ENCODE measurements at places on chromosomes 4 and X.

- DNase-seq: no peak
These were observed 337 bp downstream of the STIM2 start for GRCh38 chr4:26860922-26861433.

DNA sequence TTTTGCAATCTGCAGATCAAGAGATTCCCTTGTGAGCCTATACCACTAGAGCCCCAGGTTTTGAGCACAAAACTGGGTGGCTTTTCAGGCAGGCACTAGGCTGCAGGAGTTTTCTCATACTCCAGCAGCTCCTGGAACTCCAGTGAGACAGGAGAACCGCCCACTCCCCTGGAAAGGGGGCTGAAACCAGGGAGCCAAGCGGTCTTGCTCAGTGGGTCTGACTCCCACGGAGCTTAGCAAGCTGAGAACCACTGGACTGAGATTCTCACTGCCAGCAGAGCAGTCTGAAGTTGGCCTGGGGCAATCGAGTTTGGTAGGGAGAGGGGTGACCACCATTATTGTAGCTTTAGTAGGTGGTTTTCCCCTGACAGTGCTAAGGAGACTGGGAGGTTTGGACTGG is 313.8 kb upstream of the TEX13C start:
- no peak for DNase-seq

GRCh38 chr4:101141230-101141629 is 206.1 kb downstream of the PPP3CA start:
- no peak for DNase-seq

- no peak for DNase-seq
These were observed 53.4 kb downstream of the ABCG2 start for GRCh38 chr4:88104902-88105610.

GRCh38 chr4:123262080-123262479 is 134.5 kb upstream of the SPRY1 start:
- no peak for DNase-seq

DNA sequence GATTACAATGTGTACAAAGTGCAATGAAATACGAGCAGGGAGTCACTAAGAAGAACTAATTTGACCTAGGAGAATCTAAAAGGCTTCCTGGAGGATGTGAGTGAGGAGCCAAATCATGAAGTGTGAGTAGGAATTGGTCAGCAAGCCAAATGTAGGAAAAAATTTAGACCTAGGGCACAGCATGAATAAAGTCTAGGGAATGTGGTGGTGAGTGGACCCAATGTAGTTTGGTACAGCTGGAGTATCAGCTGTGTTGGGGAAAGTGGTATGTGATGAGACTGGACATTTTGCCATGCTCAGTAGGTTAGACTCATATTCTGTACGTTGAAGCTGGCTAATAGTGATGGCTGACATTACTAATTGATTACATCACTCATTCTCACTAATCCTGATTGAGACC is 191.0 kb downstream of the AFF2 start:
- no peak for DNase-seq

DNA sequence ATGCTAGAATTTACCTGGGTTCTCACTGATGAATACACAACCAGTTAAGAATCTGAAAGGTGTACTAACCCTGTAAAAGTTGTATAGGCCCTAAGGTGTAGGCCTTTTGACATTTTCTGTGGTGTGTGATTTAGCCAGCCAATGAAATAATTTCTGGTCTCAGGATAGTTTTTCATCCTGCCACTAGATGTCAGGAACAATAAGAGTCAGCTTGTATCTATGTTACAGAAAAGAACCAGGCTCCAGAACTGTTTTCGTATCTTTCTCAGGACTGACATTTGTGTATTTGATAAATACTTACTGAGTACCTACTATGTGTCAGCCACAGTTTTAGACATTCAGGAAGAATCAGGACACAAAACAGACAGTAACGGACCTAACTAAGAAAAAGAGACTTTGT is 673.6 kb upstream of the TENM3 start:
- DNase-seq: no peak

GRCh38 chr4:149238097-149238496 is 577.5 kb downstream of the IQCM start:
- DNase-seq: no peak

DNA sequence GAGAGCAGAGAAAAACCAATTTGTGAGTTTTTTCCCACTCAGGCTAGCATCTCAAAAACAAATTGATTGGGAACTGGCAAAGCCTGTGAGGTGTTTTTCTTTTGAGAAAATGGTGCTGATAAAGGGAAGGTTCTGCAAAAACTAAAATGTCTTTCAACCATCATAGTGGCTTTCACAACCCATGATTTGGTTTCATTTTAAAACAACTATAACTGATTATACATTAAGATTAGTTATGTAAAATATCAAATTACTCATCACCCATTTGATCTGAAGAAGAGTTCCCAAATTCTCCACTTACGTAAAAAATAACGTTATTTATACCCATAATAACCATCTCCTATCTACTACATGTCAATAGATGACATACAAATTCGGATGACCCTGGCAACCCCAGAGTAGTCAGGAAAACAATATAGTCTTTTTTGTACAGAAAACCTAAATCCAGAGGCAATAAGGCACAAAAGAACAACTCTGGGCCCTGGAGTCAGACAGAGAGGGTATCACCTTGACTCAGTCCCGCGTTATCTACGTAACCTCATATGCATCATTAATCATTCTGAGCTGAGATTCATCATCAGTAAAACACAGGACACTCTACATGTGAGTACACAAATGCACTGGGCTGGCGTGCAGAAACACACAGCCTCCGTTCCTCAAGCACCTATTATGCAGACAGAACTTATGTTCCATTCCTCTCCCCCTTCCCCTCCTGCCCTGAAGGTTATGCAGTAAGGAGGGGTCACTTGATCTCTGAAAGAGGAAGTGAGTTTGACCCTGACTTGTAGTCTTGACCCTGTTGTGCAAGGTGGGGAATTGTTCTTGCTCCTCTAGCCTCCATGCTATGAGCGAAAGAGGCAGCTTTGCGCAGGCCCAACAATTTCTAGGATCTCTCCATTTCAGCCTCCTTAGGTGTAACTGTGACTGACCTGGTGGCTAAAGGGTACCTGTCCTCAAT is 82.2 kb downstream of the SLC9A7 start:
- DNase-seq: no peak

- DNase-seq: no peak
These were observed 45.2 kb upstream of the UNC5C start for GRCh38 chr4:95594013-95594412.

GRCh38 chrX:36861601-36862000 is 146.6 kb upstream of the FAM47C start:
- no peak for DNase-seq

DNA sequence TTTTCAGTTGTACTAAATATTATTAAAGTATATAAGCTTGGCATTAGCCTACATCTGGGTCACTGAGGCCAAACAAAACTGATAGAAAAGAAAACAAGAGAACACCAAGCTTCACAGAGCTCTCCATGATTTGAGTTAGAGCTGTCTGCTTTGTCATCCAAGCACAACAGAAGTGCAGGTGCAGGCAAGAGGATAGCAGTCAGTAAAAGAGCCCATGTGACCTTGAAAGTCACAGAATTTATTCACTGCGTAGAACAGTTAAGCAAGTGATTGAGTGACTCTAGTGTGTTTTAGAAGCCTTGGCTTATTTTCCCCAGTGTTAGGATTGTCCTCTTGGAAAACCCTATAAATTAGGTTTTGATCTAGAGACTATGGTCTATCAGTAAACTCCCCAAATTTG is 49.4 kb upstream of the PRDM5 start:
- DNase-seq: no peak

DNA sequence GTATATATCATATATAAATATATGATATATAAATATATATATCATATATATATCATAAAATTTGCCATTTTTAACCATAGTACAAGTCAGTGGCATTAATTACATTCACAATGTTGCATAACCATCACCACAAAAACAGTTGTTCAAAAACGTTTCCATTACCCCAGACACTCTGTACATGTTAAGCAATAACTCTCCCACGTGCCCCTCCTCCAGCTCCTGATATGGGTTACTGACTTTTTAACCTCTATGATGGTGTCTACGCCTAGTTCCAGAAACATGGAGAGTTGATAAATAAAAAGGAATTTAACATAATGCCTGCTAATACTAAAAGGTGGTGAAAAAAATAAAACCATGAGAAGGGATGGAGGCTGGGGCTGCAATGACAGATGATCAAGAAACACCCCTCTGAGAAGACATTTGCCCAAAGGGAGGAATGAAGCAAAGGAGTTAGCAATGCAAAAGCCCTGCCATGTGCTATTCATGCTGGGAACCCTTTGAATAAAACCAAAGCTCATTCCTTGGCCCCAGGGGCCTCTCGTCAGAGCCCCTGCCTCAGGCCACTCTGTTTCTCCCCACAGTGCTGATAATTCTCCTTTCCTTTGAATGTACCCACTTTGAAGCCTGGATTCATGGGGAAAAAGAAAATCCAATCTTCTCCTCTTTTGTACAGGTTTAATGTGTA is 144.3 kb downstream of the NWD2 start:
- no peak for DNase-seq

DNA sequence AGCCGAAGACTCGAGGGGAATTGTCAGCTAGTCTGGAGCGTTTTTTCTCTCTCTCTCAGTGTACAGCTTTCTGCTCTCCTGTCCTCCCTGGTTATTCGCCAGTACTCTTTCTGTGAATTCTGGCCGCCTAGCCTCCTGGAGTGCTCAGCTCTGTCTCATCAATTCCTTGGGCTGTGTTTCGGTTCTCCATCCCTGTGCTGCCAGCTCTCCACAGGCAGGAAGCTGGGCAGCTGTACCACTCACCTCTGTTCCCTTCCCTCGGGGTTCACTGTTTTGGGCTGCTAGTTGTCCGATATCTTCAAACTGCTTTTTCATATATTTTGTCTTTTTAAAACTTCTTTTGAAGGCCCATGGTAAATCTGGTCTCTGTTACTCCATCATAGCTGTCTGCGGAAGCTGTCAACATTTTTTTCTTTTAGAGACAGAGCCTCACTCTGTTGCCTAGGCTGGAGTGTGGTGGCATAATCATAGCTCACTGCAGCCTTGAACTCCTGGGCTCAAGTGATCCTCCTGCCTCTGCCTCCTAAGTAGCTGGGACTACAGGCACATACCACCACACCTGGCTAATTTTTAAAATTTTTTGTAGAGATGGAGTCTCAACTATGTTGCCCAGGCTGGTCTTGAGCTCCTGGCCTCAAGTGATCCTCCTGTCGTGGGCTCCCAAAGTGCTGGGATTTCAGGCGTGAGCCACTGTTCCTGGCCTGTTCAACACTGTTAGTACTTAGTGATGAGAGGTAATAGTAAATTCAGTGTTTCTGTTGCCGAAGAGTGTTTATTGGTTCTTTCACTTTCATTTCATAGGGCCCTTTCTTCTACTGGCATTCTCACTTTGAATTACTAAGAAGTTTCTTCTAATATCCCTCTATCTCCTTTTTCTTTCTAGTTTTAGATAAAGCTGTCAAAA is 18.6 kb downstream of the ZCCHC4 start:
- DNase-seq: no peak

GRCh38 chr4:86967798-86968197 is 33.0 kb downstream of the AFF1 start:
- no peak for DNase-seq

DNA sequence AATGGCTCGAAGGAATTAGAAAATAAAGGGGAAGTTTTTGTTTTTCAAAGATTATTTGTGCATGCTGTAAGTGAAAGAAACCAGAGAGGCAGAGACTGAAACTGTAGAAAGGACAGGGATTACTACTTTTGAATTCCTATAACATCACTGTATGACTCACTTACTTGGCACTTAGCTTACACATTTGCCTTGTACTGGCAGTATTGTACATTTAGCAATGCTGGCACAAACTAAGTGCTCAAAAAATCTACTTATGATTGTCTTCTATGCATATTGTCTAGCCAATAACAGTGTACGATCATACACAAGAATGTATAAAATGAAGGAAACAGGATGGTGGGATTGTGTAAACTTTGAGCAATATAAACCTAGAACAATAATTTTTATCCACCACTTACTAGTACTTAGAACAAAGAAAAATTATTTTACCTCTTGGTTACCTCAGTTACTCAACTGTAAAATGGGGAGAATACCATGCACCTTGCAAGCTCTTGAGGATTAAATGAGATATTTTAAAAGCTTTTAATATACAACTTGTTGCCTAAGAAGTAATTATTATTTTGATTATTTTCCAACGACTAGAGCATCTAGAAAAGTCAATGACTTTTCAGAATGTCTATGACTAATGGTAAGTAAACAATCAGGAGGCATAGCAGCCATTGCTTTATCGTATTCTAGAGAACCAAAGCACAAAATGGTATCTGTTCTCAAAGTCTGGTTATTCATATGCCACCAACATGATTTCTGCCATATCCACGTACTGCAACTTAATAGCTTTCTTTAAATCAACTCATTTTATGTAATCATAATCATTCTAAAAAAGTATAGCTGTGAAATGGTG is 4.7 kb downstream of the FAM120C start:
- no peak for DNase-seq

DNA sequence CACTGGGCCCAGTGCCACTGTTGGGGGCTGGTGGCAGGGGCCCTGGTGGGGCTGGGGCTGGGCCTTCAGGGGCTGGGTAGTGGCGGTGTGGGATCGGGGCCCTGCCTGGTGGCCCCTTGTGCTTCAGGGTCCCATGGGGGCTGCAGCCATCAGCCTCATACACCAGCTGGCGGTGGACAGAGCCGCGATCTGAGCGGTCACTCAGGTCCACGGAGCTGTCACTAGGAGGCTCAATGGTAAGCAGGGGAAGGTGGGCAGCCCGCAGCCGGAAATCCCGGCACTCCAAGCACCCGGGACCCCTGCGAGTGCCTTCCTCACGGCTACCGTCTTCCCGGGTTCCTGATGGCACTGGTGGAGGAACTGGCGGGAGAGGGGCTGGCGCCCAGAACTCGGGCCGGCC is 25.5 kb upstream of the KDM5C start:
- DNase-seq: no peak

DNA sequence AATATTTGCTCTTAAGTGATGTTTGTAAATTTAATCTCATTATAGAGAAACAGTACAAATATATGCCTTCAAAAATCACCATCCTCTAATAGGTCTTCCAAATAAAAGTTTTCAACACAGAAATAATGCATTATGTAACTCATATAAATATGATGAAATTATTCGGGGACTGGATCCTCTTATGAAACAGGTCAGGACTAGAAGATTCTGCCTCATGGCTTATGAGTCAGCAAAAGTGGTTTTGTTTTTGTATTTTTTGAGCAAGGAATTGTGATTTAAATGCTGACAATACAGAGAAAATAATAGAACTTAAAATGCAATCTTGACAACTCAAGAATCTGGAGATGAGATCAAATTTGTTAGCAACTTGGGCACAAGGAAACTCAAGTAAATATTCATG is 179.7 kb upstream of the NDP start:
- no peak for DNase-seq

DNA sequence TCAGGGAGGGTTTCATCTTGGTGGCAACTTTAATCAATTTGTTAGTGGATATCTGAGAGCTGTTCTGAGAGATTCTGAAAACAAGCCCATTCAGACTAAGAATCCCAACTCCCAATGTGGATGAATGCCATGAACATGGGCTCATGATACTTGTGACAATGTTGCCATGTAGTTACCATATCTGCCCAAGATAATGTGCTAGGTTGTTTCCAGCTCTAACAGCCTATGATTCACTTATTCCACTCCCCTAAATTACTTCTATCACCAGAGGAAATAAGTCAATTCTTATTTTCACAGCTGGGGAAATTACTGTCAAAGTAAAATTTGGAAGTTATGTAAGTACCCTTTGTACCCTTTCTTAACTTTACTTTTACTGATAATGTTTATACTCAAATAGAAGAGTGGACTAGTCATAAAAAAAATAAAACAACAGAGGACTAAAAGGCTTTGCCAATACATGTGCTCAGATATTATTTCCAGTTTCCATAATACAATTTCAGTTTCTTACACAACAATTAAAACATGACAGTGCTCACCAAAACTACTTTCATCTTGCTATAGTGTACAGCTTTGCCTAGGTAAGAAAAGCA is 1101.7 kb upstream of the INTU start:
- no peak for DNase-seq
